Endodermal cell (in vitro differentiated cells): ENCODE measurements at places on chromosomes 4 and X. TPM values are rescaled to one million over a fixed set of nuclear protein-coding genes. Genes with fewer than 3 reads are reported as not detected.

DNA sequence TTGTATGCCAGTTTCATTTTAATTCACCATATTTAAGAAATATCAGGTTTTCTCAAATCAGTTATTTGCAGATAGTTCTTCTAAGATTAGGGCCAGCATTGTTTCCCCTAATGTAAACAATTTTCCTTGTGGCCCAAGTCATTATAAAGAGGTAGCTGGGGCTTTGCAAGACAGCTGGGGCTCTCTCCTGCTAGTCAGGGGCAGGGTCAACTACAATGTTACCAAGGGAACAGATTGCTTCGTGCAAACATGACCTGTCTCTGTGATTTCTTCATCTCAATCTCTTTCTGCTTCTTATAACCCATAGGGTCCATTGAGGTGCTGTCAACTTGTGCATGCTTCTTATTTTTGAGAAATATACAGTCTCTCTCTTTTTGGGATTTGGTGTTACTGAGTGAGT lies 12.1 kb downstream of the ARMCX6 start:
- no peak overlapping the region for H3K4me3 ChIP-seq
- no peak for DNase-seq
- no peaks in the 10 kb centered on the region for H3K4me1 ChIP-seq

GRCh38 chr4:45358573-45359506 lies 632.5 kb upstream of the GNPDA2 start:
- no peaks in the 10 kb centered on the region for H3K27me3 ChIP-seq
- H3K4me1 ChIP-seq: no peaks in the 10 kb centered on the region
- H3K4me3 ChIP-seq: no peak overlapping the region
- no peaks in the 10 kb centered on the region for H3K36me3 ChIP-seq

IL13RA1 gene
- 25.8 and 27.8 TPM in 2 replicates for total RNA-seq

GRCh38 chr4:183141997-183142396 lies 42.9 kb downstream of the WWC2 start:
- no peak for DNase-seq
- no peaks in the 10 kb centered on the region for H3K27me3 ChIP-seq
- no peak overlapping the region for H3K4me3 ChIP-seq
- H3K27ac ChIP-seq: no peak overlapping the region
- H3K4me1 ChIP-seq: no peaks in the 10 kb centered on the region

KCTD8 gene
- 1.2 to 2.0 TPM (median 1.3 TPM) in 3 replicates for total RNA-seq

DNA sequence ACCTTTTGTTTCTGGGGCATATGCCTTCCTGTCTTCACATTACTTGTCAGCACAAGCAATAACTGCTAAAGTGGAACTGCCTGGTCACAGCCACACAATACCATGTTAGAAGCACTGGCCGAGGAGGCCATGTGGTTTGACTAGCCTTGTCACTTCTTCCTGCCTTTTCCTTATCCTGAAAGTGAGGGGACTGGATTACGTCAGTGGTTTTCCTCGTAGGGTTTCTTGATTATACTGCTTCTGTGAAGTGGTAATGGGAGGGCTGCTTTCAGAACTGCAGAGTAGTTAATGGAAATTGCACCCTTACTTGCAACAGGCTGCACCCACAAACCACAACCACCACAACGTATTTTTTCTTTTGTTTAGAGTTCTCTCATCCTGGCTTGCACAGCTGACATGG lies 26.6 kb downstream of the ZRSR2 start:
- H3K36me3 ChIP-seq: peaks cover 46% of the 10 kb centered on the region
- DNase-seq: peak; percentile 50
- no peaks in the 10 kb centered on the region for H3K4me1 ChIP-seq
- H3K4me3 ChIP-seq: no peak overlapping the region

GRCh38 chr4:81326581-81326980 lies 111.6 kb upstream of the PRKG2 start:
- no peaks in the 10 kb centered on the region for H3K27me3 ChIP-seq
- DNase-seq: no peak
- H3K36me3 ChIP-seq: no peaks in the 10 kb centered on the region
- H3K4me3 ChIP-seq: no peak overlapping the region
- H3K27ac ChIP-seq: no peak overlapping the region

FABP2 gene
- total RNA-seq: not detected in 2 replicates

- no peaks in the 10 kb centered on the region for H3K4me1 ChIP-seq
- no peaks in the 10 kb centered on the region for H3K36me3 ChIP-seq
- H3K4me3 ChIP-seq: no peak overlapping the region
- no peak for DNase-seq
Measured at GRCh38 chrX:20531667-20532066, 265.0 kb upstream of the RPS6KA3 start.

- H3K27me3 ChIP-seq: no peaks in the 10 kb centered on the region
- DNase-seq: peak; percentile 59
- H3K36me3 ChIP-seq: no peaks in the 10 kb centered on the region
- H3K27ac ChIP-seq: no peak overlapping the region
Measured at GRCh38 chr4:41541687-41542094, 3.7 kb downstream of the LIMCH1 start.

DNA sequence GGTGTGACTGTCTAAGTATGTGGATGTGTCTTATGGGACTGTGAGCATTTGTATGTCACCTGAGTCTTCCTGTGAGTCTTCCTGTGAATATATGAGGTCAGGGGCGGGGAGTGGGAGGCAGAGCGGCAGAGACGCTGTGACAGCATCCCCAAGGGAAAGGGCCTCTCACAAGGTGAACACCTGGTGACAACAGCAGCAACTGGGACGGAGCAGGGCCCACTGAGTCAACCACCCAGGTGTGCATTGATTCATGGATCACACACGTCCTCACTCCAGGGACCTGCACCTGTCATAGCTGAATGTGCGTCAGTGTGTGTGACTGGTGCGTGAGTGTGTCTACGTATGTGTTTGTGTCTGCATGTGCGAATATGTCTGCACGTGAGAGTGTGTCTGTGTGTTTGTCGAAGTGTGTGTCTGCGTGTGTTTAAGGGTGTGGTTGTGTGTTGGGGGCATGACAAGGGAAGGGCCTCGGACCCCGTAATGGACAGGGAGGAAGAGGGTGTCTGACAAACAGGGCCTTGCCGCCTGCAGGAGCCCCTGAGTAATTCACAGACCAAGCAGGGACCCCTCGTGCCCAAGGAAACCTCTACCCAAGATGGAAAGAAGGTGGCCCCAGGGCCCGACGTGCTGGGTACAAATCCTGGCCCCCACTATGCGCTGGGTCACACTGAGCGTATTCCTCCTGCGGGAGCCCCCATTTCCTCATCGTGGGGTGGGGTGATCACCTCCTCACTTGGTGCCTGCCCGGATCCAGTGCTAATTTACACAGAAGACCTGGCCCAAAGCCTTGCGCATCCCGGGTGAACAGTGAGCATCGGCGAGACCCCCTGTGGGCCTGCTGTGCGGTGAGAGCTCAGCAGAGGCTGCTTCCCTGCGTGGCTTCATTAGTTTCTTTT lies 76.7 kb downstream of the ABLIM2 start:
- H3K4me1 ChIP-seq: no peaks in the 10 kb centered on the region
- no peak overlapping the region for H3K27ac ChIP-seq
- no peaks in the 10 kb centered on the region for H3K27me3 ChIP-seq

DNA sequence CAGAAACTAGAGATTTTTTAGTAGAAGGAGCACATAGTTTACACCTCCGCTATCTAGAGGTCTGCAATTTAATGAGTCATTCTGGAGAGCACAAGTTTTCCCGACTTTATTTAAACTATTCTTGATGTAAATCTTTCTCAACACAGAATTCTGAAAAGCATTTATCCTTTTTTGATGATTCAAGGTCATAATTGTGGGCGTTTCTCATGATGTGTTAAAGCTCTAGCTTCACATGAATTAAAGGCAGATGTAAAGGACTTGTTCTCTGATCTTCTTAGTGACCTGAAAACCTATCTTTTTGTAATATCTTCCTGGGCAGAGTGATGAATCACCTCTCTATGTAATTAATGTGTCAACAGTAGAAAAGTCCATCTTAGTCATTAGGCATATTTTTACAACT lies 128.8 kb downstream of the COMMD8 start:
- DNase-seq: no peak
- H3K36me3 ChIP-seq: no peaks in the 10 kb centered on the region
- no peak overlapping the region for H3K4me3 ChIP-seq
- H3K27me3 ChIP-seq: no peaks in the 10 kb centered on the region
- no peak overlapping the region for H3K27ac ChIP-seq

SYTL4 gene
- total RNA-seq: 0.24 and 0.27 TPM in 2 replicates

DNA sequence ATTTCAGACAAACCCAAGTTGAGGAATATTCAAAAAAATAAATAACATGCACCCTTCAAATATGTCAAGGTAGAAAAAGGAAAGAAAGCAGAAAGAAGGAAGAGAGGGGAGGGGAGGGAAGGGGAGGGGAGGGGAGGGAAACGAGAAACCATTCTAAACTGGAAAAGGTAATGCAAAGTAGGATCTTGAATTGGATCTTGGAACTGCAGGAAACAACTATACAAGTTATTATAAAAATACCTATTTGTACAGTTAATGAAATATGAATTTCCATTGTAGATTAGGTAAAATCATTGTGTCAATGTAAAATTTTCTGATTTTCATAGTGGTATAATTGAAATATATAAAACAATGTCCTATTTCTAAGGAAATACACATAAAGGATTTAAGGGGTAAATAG lies 668.4 kb downstream of the FAT4 start:
- no peak for DNase-seq
- no peaks in the 10 kb centered on the region for H3K4me1 ChIP-seq
- H3K27ac ChIP-seq: no peak overlapping the region
- H3K36me3 ChIP-seq: no peaks in the 10 kb centered on the region
- H3K27me3 ChIP-seq: no peaks in the 10 kb centered on the region
- H3K4me3 ChIP-seq: no peak overlapping the region

HGFAC gene
- total RNA-seq: 0.47 TPM in 1 of 2 replicates, not detected in the other

GRCh38 chrX:27884654-27885053 lies 76.9 kb downstream of the MAGEB10 start:
- no peak overlapping the region for H3K27ac ChIP-seq
- no peaks in the 10 kb centered on the region for H3K4me1 ChIP-seq
- no peaks in the 10 kb centered on the region for H3K36me3 ChIP-seq
- H3K27me3 ChIP-seq: peaks cover 16% of the 10 kb centered on the region

GRCh38 chrX:32524385-32524784 lies 687.0 kb downstream of the DMD start:
- H3K27ac ChIP-seq: no peak overlapping the region
- H3K36me3 ChIP-seq: no peaks in the 10 kb centered on the region
- no peaks in the 10 kb centered on the region for H3K27me3 ChIP-seq

DNA sequence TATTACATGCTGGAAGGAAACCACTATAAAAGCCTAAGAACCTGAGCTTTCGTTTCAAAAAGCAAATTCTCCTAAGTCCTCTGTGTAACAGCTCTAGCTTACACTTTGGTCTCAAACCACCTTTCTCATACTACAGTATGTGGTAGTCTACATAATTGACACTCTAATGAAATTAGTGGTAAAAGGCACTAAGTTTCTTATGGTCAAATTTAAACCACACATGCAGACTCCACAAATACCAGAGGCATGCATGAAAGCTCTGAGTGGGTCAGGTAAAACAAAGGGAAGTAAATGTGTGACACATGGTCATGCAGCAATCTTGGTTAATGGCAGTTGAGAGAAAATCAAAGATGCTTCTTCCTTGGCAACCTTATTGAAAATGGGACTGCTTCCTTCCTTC lies 187.8 kb downstream of the CCNG2 start:
- no peaks in the 10 kb centered on the region for H3K27me3 ChIP-seq
- no peak overlapping the region for H3K27ac ChIP-seq
- no peak overlapping the region for H3K4me3 ChIP-seq
- H3K4me1 ChIP-seq: no peaks in the 10 kb centered on the region
- H3K36me3 ChIP-seq: no peaks in the 10 kb centered on the region
- no peak for DNase-seq

DNA sequence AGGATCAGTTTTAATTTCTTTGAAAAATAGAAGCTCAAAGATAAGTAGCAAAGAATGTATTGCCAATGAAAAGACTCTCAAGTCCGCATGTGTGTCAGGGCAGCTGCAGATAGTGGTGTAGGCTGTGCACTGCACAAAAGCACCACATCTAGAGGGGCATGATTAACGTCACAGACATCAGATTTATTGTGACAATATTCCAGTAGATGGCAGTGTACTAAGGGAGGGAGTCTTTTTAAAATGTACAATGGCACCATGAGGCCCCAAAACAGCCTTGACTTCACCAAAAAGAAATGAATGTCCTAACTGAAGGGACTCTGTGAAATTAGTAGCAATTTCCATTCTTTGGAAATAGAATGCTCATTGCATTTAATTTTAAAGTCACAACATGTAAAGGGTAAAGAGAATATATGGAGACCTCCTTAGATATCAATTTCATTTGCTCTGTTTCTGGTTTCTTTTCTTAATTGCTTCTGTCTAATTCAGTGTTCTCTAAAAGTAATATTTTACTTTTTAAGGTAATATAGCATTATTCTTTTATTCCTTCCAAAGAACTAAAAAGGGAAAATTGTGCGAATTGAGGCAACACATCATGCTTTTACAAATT lies 98.4 kb downstream of the ZNF827 start:
- H3K27me3 ChIP-seq: no peaks in the 10 kb centered on the region
- peaks cover 54% of the 10 kb centered on the region for H3K36me3 ChIP-seq
- no peaks in the 10 kb centered on the region for H3K4me1 ChIP-seq
- no peak for DNase-seq
- H3K27ac ChIP-seq: no peak overlapping the region
- no peak overlapping the region for H3K4me3 ChIP-seq

GRCh38 chr4:136863756-136864155 lies 668.5 kb downstream of the PCDH18 start:
- no peaks in the 10 kb centered on the region for H3K36me3 ChIP-seq
- peak; percentile 61 for DNase-seq
- no peak overlapping the region for H3K27ac ChIP-seq
- no peak overlapping the region for H3K4me3 ChIP-seq

TEX11 gene
- total RNA-seq: 0.68 to 0.76 TPM (median 0.75 TPM) in 3 replicates

DNA sequence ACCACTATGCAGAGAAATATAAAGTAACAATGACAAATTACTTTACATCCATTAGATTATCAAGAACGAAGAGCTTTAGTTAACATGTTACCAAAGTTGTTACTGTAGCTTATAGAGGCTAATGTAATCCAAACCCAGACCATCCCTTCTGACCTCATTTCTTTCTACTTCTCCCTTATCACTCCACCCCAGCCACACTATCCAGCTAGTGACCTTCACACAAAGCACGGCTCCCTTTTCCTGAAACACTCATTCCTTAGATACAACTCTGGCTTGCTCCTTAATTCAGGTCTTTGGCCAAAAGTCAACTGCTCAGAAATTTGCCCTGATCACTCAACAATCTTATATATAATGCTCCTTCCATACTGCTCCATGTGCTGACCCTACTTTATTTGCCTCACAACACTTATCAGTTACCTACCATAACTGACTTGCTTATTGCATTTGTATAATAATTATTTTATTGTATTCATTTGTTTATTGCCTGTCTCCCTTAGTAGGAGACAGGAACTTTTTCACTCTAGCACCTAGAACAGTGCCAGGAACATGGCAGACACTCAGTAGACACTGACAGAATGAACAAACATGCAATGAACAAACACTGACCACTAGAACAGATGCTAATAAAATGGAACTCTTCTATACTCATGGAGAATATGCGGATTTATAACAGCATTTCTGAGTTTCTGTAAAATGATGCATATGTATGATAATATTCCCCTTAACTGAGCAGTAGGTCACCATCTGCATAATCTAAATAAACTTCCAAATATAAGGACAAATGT lies 67.6 kb downstream of the EIF4E start:
- H3K27ac ChIP-seq: no peak overlapping the region
- H3K36me3 ChIP-seq: no peaks in the 10 kb centered on the region
- H3K4me1 ChIP-seq: no peaks in the 10 kb centered on the region
- DNase-seq: no peak
- H3K27me3 ChIP-seq: no peaks in the 10 kb centered on the region

GRCh38 chrX:110384490-110384889 lies 25.8 kb downstream of the RTL9 start:
- no peaks in the 10 kb centered on the region for H3K36me3 ChIP-seq
- H3K4me1 ChIP-seq: no peaks in the 10 kb centered on the region
- H3K4me3 ChIP-seq: no peak overlapping the region
- no peak for DNase-seq

TTC29 gene
- total RNA-seq: 6.5 and 10.0 TPM in 2 replicates
